GM10248 (cell line): ENCODE measurements at places on chromosomes 1 and 21.

DNA sequence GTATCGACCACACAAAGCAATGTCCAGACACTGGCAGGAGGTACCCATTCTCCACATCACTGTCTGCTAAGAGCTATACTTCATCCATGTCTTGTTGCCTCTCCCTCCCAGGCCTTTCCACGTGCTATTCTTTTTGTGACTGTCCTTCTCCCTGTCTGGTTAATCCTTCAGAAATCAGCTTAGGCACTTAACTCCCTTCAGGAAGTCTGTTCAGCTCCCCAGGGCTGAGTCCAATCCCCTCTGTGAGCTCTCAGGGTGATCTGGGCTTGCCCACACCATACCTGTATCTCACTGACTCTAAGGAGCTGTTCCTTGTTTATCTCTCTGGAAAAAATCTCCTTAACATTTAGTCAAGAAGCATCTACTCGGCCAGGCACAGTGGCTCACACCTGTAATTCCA, 69.4 kb downstream of the NID1 start:
- DNase-seq, result no peak

GRCh38 chr1:115190540-115191170, 101.4 kb upstream of the TSPAN2 start:
- DNase-seq, result no peak

GRCh38 chr1:29592731-29593130, 356.4 kb downstream of the PTPRU start:
- DNase-seq, result no peak

- DNase-seq, result no peak
Observed at GRCh38 chr1:167567663-167568062, 14.1 kb upstream of the CREG1 start.

DNA sequence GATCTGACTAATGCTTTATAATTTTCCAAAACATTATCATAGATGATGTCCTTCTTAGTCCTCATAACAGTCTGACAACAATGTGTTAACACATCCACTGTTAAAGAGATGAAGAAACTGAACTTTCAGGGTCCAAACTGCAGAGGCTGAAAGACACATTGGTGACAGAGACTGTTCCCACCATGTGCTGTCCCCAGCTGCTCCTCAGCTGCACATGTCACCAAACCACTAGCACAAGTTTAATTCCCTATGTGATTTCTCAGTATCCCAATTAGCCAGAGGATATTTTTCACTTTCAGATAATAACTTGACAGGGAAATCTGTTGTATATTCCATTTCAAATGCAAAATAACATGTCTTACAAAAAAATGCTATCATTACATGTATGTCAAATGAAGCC, 24.6 kb downstream of the LAMC2 start:
- no peak for DNase-seq

DNA sequence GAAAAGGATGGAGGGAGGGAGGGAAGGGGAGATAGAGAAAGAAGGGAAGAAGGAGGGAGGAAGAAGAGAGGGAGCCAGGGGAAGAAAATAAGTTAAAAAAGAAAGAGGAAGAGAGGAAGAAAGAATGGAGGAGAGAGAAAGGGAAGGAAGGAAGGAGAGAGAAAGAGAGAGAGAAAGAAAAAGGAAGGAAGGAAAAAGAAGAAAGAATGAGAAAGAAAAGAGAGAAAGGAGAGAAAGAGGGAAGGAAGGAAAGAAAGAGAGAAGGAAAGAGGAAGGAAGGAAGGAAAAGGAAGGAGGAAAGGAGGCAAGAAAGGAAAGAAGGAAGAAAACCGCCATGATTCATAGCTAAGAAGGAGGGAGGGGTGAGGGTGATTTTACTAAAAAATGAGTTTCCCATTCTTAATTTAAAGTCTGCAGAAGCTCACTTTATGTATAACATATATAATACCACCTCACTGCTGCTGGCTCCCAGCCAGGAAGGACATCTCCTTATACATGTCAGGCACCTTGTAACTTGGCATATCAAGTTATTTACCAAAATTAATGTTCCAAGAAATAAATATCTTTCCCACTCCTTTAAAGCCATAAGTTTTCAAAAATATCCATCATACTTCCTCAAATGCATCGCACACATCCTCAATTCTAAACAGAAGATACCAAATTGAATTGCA, 46.0 kb upstream of the OLIG2 start:
- no peak for DNase-seq
